ENCODE measurements at places on chromosomes 3 and 15.

DNA sequence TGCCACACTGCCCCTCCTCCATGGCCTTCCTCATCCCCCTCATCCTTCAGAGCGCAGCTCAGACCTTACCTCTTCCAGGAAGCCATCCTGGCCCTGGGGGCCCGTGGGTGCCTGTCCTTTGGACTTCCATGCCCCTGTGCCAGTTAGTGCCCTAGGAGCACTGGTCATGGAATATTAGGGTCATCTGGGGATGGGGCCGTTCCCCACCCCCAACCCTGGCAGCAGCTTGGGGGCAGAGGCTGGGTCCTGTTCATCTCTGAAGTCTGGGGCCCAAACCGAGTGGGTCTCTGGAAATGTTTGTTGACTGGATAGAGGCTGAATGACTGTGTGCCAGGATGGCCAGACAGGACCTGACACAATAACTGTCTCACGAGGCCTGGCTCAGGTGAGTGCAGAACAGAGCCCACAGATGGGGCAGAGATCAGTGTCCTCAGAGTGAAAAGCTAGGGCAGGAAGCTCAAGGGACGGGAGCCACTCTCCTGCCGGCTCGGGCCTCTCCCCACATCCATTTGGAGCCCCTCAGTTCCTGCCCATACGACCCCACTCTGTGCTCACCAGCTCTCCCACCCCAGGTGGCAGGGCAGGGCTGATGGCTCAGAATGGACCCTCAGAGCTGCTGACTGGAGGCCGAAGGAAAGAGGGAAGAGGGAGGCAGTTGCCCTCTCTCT lies 62.5 kb downstream of the TLE3 start:
- no peak for DNase-seq

DNA sequence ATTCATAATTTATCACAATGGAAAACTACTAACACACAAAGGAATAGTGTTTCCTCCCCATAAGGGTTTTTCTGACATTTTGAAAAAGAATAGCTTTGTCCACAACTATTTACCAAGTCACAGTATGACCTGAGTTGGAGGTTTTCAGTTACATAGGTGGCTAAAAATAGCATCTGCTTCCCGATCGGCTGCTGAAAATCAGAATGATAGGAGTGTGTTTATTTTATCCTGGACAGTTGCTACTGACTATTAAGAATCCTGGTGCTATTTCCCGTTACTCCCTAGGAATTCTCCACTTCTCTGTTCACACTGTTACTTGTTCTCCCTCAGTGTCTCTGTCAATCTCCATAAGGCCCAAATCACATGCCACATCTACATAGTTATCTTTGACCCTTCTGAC lies 353.9 kb upstream of the RARB start:
- no peak for DNase-seq

GRCh38 chr3:10448544-10448943 lies 56.8 kb downstream of the ATP2B2 start:
- DNase-seq: no peak

DNA sequence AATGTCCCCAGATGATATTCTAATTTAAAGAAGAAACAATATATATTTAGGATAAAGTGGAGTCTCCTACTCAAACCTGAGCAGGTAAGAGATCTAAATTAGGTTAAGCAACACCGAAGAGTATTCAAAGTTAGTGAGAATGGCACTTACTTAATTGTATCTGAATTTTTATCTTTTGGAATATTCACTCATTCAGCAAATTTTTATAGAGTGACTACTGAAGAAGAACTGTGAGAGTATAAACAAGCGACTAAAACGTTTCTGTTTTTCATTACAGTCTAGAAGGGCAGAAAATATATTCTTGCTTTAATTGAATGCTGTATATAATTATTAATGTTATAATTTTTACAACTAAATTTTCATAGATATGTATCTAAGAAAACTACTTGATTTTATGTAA lies 567.7 kb upstream of the TBL1XR1 start:
- DNase-seq: no peak

DNA sequence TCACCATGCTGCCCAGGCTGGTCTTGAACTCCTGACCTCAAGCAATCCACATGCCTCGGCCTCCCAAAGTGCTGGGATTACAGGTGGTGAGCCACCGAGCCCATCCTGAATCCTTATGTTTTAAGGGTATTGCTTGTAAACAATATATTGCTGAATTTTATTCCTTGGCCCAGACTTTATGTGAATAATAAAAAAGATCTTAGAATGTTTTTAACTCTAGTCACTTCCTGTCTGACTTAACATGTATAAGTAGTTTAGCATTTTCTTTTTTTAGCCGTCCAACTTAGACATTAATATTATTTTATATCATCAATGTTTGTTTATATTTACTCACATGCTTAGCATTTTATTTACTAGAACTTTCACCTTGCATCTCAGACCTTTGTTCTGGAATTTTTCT lies 9.2 kb upstream of the EIF2B5 start:
- no peak for DNase-seq

GRCh38 chr3:118755253-118755801 lies 279.3 kb downstream of the IGSF11 start:
- no peak for DNase-seq

- no peak for DNase-seq
Observed at GRCh38 chr3:73563896-73564582, 60.7 kb downstream of the PDZRN3 start.

DNA sequence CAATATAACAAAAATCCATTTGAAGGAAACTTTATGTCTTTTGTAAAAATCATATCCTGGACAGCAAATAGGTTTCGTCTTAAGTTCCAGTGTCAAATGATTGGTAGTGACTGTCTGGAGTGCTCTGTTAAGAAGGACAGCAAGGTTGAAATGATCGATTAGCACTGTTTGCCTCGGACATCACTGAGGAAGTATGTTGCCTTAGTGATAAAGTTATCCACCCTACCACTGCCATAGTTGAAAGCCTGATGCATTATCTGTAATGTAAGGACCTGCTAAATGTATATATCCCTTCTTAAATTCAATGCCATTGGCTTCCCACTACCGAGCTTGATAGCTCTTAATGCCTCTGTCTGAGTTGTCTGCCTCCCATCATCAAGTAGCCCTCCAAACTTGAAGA lies 70.0 kb downstream of the CFAP20DC start:
- DNase-seq: no peak

DNA sequence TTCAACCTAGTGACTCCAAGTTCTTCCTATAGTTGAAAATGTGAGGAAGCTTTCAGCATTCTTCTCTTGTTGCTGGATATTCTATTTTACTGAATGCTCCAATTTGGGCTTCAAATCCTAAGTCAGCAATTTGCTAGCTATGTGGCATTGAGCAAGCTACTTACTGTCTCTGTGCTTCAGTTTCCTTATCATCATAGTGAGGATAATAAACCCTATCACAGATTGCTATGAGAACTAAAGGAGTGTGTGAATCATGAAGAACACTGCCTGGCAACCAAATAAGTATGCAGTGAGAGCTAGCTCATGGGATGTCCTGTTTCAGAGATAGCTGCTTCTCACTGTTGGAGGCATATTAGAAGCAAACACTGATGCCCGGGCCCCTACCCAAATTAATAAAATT lies 163.8 kb upstream of the CDIN1 start:
- DNase-seq: no peak

DNA sequence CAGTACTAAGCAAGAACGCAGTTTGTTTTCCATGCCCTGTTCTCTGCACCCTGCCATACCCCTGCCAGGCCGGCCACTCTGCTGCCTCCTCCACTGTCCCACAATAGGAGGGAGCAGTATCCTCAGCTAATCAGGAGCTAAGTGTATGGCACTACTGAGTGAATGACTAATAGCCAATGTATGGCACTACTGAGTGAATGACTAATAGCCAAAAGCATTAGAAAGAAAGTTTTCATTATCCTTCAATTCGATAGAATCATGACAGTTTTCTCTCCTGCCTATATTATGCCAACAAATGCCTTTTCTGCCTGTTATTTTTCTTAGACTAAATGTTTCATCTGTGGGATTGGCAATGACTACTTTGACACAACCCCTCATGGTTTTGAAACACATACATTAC lies 107.5 kb upstream of the CHRM5 start:
- DNase-seq: no peak

DNA sequence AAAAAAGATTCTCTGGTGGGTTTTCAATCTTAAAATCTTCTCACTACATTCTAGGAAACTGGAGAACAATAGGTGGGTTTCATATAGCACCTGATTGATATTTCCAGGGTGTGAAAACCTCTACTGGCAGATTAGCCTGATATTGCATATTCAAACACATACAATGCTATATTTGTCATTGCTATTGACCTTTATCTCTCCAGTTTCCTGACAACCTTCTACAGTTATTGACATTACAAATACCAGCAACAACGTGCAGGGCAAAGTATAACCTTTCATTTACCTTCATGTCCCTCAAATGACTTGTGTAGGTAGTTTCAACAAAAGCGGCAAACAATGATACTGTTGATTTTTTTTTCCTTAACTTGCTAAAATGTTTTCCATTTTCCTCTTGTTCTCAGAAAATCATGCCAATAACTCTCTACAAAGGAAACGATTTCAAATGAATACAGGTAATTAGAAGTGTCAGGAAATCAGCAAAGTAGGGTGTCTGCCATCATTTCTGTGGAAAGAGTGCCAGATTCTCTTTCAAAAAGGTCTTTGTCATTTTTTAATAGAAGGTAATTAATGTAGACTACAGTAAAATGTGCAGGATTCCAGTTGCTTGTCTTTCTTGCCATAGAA lies 72.6 kb upstream of the CDIN1 start:
- DNase-seq: no peak

DNA sequence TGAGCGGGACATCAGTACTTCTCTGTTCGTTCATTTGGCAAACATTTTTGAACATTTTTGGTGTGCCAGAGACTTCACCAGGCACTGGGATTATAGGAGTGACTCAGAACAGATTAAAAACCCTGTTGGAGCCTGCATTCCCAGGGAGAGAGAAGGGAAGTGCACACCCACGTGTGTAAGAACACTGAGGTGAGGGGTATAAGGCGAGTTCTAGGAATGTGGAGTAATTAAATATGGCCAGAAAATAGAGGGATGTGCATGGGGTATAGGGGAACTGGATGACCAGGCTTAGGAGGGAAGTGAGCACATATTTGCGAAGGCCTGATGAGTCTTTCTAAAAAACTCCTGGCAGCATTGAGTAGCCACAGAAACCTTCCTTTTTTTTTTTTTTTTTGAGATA lies 401.2 kb upstream of the C2CD4B start:
- DNase-seq: no peak

DNA sequence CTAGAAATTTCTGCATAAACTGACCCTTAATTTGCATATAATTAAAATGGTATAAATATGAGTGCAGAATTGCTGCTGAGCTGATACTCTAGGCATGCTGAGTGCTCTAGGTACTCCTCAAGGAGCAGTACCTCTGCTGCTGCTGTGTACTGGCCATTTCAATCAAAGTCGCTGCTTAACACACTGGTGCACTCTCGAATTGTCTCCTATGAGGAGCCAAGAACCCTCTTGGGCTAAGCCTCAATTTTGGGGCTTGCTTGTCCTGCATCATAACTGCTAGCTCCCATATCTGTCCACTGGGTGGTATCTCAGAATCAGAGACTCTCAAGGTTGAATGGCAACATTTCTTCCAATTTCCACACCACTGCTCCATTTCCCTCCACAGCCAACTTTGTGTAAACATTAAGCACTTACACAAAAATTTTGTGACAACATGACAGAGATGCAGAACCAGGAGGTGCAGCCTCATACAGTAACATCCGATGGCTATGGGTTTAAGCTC lies 82.5 kb downstream of the XXYLT1 start:
- DNase-seq: no peak

DNA sequence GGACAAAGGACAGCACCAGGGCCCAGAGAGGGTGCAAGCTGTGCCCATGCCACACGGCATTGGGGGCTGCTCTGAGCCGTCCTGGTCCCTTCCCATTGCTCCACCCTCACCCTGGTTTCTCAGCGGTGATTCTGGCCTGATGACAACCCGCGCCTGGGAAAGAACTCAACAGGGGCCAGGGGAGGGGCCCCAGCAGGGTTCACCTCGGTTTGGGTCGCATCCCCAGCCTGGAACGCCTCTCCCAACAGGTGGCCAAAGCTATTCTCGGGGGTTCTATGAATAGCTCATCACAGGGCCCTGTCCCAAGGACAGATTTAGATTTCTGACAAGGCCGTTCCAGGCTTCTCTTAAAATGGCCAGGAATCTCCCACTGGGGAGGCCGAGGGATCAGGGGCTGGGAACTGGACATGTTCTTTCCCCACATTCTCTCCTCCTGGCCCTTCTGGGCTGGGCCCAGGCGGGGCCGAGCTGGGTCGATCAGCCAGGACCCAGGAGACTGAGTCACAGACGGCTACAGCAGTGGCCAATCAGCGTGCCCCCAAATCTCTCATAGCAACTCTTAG lies 17.9 kb downstream of the GRIP2 start:
- DNase-seq: no peak

- no peak for DNase-seq
Observed at GRCh38 chr3:39388741-39389248, 5.6 kb downstream of the SLC25A38 start.

DNA sequence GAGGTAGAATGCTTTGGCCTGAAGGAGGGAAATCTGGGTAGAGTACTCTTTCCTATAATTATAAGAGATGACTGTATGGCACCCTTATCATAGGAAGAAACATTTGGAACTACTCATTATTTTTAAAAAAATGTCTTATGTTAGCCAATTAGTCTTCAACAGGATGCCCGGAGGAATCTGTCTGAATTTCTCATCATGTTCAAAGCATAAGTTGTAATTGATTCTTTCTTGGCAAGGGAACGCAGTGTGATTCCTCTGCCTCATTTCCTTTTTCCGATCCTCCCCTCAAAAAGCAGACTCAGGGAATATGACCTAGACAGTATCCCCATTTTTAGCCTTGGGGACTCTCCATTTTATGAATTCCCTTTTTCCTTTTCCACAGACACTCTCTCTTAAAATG lies 165.1 kb downstream of the IL5RA start:
- no peak for DNase-seq

DNA sequence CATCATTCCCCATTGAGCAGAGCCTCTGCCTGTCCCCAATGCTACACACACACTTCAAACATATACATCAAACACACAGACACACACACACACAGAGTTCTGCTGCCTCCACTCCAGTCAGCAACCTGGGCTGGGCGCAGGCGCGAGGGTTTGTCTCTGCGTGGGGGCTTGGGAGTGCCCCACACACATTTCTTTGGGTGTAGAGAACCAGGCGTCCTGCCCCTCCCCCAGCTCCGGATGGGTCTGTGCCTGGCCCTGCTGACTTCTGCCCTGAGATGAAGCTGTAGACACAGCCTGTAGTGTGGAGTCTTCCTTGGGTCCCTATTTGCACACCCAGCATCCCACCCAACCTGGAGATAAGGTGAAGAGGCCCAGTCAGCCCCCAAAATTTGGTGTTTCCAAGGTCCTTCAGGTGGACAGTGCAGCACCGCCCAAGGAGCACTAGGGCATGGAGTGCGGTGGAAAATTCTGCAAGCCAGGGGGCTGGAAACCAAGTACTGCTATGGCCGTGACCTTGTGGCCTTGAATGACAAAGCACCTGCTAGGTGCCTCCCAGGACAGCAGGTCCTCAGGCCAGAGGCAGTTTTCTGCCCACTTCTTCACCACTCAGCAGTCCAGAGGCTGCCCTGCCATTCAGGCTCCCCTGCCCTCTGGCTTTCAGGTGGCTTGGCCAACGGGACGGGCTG lies 26.8 kb downstream of the FBXW12 start:
- DNase-seq: no peak

Data from activated T-helper 9 cell treated with anti-CD3 and anti-CD28 coated beads, Interleukin-2, amount 50 U/mL, for 16 hours (primary cell).